Jurkat, Clone E6-1 (cell line): ENCODE measurements at places on chromosomes 6 and 20.

GRCh38 chr6:136728033-136728939, 64.0 kb downstream of the MAP3K5 start:
- DNase-seq = no peak

GRCh38 chr20:48734104-48734749, 93.6 kb downstream of the PREX1 start:
- DNase-seq = no peak

- no peak for DNase-seq
Measured at GRCh38 chr6:163298079-163298830, 116.3 kb upstream of the QKI start.

DNA sequence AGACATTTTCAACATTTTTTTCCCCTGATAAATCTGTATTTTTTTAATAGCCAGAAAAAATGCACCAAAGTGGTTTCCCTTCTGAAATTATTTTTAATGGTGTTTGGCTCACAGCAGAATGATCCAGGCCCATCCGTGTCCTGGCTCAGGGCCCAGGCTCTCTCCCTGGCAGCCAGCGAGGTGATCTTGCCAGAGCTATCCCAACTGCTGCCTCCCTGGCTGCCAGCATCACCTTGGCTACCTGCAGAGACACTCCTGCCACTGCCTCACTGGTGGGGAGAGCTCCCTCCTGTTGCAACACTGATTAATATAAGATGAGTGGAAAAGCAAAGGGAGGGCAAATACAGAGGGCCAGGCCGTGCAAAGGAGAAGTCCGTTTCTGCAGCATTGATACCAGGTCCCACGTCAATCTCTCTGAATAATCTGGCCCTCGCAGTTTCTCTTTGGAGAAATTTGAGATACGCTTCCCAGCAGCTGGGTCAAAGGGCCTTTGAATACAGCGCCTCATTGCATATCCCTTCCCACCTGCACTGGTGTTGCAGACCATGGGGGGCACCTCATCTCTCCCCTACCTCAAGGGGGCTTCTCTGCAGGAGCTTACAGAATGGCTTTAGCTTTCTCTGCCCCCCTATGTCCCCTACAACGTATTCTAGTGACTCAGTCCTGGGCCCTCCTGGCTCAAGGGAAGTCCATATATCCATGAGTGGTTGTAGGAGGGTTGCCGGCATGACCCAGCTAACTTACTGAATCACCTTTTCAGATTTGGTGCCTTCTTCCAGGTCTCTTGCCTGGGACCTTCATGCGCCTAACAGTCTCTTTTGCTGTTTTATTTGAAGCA, 12.8 kb upstream of the DSTN start:
- DNase-seq = no peak

DNA sequence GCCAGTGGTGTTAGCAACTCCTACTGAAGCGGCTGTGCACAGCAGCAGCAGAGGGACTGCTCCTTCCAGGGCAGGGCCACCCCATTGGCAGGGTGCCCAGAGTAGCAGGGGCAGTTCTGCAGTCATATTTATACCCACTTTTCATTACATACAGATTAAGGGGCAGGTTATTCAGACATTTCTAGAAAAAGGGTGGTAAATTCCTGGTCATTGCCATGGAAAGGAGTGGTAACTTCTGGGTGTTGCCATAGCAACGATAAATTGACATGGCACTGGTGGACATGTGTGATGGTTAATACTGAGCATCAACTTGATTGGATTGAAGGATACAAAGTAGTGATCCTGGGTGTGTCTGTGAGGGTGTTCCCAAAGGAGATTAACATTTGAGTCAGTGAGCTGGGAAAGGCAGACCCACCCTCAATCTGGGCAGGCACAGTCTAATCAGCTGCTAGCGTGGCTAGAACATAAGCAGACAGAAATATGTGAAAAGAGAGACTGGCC, 45.0 kb downstream of the IYD start:
- no peak for DNase-seq

GRCh38 chr6:15457121-15457650, 205.6 kb downstream of the DTNBP1 start:
- no peak for DNase-seq

- DNase-seq = no peak
Measured at GRCh38 chr20:38049800-38050199, 16.3 kb downstream of the RPRD1B start.

DNA sequence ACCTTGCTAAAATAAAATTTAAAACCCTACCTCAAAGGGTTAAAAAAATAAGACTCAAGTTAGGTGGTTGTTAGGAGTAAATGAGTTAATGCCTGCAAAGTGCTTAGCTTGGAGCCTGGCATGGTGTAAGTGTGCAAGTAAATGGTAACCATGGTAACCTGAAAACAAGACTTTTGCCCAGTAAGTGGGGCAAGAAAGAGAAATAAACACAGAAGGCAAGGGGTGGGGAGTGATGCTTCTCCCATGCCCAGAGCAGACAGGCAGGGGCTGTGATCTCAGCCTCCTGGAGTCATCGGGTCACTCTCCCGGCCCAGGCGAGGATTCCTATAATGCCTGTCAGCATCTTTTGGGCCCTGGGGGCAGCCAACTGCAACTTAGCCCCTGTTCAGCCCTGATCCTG, 59.2 kb upstream of the SLC32A1 start:
- no peak for DNase-seq

GRCh38 chr6:149064001-149064659, 253.4 kb upstream of the TAB2 start:
- DNase-seq = no peak

DNA sequence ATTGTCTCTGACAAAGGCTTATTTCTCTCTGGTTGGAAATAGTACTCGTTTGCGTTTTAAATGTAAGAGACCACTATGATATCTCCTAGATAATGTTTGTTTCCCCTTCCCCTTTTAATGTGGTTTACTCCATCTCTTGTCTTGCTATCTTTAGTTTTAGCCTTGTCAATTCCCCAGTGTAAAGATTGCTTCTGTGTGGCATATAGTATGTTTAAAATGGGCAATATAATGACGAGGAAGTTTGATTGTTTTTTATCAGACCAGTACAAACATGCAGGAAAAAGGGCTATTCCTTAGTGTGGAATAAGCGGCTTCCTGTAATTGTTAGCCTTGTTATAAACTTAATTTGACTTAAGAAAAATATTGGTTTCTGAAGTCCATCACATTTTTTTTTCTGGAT, 3.1 kb downstream of the QKI start:
- DNase-seq = no peak

- DNase-seq = no peak
Measured at GRCh38 chr6:116438590-116439448, 22.4 kb upstream of the CALHM6 start.

GRCh38 chr20:37945091-37945547, 42.2 kb downstream of the VSTM2L start:
- DNase-seq = no peak

DNA sequence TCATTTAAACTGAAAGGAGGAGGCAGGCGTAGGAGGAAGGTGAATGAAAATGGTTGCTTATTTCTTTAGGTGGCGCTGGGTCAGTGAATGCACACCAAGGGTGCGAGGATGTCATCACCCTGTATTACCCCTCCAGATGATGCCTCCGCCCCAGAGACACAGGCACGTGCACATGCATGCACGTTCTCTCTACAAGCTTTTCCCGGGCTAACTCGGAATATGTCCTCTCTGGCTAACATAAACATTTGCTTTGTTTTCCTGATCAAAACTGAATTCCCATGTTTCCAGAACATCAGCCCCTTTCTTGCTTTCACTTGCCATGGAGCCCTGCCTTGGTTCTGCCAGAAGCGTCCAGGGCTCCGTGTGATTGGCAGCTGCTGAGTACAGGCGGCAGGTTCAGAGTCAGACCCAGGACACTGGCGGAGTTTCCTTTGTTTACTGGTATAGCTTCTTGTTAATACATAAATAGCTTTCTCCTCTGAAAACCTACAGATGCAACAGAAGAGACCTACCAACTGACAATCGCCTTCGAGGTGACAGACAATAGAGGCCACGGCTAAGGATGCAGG, 131.2 kb upstream of the RPS6KA2 start:
- no peak for DNase-seq

DNA sequence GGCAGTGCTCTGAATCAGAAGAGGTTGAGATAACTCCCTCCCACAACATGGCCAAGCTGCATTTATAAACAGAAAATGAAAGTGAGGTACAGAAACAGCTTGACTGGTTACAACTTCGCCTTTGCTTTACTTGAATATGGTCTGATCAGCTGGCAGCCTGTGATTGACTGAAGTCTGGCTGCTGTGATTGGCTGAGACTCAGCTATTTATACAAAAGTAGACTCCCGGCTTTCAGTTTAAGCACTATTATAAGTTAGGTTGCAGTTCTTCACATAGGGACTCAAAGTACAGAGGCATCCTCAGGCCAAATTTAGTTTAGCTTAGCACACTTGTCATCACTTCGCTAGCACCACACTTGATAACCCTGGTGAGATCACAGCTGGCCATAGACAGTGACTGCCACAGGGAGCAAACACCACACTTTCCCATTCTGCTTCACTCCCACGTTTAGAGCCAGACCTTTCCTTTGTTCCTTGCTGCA, 362.6 kb downstream of the EPM2A start:
- DNase-seq = peak; percentile 27

DNA sequence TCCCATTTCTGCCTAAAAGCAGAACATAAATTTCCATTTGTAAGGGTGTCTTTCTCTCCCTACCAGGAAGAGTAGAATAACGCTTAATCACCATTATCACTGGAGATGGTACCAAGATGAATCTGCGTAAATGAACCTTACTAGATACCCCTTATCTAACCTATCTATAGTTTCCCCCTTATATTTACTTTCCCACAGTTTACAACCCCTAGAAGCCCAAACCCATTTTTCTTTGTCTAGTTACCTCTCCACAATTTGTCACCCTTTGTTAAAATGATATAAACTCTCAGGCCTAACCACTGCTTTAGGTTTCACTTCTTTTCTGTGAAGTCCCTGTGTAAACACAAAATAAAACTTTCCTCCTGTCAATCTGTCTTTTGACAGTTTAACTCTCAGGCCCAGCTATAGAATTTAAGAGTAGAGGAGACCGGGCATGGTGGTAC, 45.5 kb downstream of the PCNA start:
- DNase-seq = no peak

DNA sequence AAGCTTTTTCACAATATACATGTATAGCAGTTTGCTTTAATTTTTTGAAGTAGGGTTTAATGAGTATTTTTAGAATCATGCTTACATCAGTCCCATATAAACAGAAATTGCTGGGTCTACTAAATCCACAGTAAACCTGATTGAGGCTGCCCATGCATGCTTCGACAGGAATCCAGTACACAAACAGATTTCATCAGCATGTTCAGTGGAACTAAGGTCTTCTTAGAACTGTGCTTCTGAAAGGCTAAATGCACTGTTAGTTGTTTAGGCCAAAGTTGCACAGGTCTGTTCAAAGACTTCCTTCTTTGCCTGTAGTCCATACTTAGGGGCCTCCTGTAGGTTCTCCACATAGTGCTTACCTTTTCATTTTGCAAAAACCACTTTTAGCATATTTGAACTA, 42.5 kb upstream of the THBS2 start:
- no peak for DNase-seq

GRCh38 chr6:76644231-76644630, 571.8 kb upstream of the IMPG1 start:
- no peak for DNase-seq

DNA sequence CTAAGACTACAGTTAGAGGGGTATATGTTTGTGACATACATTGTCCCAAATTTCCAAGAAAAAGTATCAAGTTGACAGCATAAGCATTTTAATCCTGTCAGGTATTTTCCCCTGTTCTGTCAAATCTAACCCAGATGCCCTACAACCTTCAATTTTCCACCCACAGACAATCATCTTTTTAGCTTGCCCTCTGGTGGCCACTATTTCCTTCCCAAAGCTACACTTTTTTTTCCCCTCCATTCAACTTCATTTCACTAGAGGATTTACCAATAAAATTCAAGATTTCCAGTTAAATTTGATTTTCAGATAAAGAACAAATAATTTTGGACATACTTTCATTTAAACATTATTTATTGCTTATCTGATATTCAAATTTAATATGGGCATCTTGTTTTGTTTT, 286.6 kb downstream of the TENT5A start:
- no peak for DNase-seq
